Spleen (tissue), 13 donors: ENCODE measurements at places on chromosomes 7 and 10. TPM values are rescaled to one million over a fixed set of nuclear protein-coding genes. Genes with fewer than 3 reads are reported as not detected.

GRCh38 chr7:34354011-34354410 is 304.0 kb upstream of the NPSR1 start:
- DNase-seq, result no peak

The C7orf33 gene
- not detected for total RNA-seq

DNA sequence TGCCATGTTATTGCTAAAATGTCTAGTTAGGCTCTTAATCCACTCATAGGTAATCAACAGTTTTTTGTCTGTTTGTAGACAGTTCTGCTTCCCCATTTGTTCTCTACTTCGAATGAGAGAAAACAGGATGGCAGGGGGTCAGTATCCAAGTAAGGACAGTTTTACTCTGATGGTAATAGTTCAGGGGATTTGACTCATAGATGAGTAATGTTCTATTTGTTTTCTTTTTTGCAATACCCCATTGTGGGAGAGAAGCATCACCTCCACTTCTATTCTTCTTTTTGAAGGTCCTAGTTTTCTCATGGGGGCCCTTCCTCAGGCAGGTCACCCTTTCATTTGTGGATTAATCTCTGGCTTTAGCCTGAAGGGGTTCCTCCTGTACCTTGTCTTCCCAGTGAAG is 13.9 kb downstream of the PCLO start:
- no peak for DNase-seq

DNA sequence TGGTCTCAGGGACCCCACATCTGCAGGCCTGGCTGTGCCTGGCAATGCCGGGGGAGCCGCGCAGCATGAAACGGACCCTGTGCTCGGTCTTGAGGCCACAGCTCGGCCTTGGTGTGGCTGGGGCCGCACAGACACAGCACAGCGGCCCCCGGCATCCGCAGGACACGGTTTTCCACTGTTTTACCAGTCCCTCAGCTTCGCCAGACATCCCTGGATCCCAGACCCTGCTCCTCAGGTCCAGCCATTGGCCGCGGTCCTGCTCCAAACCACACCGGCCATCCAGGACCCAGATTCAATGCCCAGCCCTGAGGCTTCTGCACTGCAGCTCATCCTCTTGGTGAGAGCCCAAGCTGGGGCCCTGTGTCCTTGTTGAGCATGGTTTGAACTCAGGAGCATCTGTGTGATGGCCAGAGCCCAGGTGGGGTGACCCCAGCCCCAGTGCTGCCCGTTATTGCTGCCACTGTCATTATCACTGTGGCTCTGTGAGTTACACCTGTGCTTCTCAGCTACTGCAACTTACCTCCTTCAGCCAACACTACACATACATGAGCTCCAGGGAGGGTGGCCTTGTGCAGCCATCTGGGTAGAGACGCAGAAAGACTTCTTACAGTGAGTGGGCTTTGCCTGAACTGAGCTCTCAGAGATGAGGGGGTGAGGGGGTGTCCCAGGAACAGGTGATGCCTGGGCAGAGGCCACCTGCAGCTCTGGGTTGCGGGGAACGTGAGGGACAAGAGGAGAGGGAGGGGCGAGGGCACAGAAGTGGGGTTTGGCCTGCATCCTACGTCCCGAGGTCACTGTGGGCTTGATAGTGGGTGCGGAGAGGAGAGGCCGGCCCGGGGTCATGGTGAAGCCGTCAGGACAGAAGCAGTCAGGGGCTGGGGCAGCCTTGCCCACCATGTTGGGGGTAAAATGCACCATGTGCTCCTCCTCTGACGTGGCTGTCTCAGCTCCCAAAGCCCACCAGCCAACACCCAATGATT is 567.6 kb downstream of the PTPRN2 start:
- peak; percentile 69 for DNase-seq

GRCh38 chr7:129950191-129950932 is 2.4 kb downstream of the UBE2H start:
- no peak for DNase-seq

DNA sequence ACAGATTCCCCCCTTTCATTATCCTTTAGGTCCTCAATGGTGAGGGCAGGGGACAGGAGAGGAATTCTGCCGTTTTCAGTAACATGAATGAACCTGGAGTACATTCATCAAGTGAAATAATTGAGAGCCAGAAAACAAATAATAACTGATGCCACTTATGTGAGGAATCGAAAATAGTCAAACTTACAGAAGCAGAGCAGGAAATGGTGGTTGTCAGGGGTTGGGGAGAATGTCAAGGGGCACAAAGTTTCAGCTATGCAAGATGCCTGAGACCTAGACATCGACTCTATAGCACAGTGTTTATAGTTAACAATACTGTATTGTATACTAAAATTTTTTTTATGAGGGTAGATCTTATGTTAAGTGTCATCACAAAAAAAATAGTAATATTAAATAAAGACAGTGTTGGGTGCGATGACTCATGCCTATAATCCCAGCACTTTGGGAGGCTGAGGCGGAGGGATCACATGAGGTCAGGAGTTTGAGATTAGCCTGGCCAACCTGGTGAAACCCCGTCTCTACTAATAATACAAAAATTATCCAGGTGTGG is 1219.8 kb downstream of the GATA3 start:
- DNase-seq, result no peak

DNA sequence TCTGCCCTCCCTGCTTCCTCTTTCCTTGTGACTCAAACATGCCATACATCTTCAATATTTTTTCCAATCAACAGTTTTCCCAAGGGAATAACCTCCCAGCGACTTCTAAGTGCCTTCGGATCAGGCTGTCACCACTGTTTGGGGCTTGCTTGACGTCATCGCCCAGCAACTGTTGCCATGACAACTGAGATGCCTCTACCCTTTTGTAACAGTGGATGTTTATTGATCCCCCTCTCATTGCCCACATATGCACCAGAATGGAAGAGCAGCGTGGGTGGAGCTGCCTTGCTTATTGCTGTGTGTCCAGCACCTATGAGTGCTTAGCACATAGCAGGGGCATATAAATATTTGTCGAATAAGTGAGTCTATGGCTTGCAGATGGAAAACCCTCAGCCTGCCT is 14.4 kb downstream of the FFAR4 start:
- DNase-seq, result no peak

The GPRIN2 gene
- not detected for total RNA-seq

- DNase-seq, result no peak
Measured at GRCh38 chr7:136234040-136234439, 256.9 kb upstream of the MTPN start.

DNA sequence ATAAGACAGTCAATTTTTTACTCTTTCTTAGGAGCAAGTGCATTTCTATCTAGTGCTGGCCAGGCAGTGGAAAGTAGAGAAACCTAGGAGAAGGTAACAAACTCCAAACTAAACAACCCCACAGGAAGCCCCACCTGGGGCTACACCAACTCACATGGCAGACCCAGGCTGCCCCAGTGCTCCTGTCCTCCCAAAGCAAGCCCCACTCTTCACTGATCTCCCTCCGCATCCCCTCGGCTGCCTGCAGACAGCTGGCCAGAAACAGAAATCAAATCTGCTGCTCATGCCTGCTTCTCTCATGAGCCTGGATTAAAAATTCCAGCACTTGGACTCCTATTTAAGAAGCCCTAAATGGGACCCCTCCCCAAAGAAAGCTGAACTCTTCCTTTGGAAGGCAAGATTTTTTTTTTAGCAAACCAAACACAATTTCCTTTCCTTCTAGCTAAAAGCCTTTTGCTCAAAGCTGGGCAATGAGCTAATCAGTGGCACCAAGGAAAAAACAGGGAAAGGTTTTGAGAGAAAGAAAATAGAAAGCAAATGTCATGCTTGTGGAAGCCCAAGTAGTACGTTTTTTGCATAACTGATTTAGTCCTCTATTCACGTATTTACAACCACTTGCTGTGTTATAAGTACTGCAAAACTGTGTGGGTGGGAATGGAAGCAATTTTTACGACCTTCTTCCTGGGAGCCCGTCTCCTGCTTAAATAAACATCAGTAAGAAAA is 10.8 kb downstream of the PDE1C start:
- no peak for DNase-seq

The MICU1 gene
- 47.2 TPM for total RNA-seq

DNA sequence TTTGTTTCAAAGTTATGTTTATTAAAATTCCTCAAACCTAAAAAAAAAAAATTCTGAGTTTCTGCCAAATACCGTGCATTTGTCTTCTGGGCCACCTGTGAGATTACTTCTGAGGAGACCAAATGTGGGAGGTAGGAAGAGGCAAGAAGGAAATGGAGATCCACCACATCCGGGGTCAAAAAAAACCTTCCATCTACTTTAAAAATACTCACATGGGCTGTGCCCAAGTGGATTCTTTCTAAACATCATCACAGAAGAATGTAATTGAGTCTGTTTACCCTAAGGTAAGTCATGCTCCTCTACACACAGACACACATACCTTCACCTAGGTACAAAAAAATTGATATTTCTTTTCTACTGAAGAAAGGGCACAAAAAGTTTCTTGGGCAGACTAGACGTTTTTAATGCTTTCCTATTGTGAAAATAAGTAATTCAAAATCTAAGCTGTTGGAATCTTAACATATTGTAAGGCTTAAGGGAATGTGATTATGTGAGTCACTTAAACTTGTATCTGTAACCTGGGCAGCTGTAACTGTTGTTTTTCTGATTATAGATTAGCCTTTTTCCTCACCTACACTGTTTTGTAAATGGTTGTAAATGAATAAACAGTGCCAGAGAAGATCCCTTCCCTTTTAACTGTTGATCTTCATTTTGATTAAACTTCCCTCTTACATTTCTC is 19.1 kb upstream of the SPOCK2 start:
- DNase-seq, result no peak

DNA sequence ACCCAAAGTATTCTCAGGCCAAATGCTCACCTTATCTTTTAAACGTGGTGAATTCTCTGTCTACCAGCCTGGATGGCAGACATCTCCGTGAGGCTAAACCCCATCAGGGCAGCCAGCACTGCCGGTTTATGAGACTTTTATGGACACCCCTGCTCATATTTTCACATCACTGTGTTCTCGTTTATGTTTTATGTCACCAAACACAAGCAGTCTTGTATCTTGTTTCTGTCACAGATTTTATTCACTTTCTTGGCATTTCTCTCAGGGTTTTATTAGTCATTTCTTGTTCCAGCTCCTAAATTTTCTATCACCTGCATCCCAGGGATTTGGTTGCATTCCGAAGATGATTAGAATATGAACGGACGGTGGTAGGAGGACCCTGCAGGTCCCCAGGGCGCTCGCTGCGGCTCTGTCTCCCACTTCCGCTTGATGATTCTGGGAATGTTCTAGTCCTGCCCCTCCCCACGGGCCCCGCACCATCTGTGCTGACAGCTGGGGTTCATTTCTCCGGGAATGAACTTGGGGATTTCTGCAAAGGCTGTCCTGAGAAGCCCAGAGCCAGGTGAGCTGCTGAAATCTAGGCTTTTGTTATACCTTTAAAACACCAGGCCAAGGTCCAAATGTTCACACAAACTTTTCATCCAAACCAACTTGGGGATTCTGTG is 217.6 kb downstream of the GFRA1 start:
- no peak for DNase-seq

GRCh38 chr10:72164617-72165016 is 51.2 kb upstream of the ANAPC16 start:
- DNase-seq, result no peak

DNA sequence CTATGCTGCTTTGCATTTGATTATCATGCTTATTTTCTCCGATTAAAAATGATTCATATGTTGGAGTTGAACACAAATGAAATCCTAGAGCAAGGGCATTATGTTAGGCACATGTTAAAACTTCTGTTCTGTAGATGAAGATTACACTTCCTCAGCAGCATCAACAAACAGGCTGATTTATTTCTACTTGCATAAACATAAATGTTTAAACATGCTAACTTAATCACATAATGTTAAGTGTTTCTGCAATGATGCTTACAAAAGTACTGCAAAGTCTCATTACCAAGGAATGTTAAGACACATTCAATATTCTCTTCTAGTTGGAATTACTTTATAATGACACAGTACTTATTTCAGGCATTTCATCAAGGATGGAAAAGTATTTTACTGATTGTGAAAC is 770.8 kb downstream of the ANKRD7 start:
- no peak for DNase-seq

DNA sequence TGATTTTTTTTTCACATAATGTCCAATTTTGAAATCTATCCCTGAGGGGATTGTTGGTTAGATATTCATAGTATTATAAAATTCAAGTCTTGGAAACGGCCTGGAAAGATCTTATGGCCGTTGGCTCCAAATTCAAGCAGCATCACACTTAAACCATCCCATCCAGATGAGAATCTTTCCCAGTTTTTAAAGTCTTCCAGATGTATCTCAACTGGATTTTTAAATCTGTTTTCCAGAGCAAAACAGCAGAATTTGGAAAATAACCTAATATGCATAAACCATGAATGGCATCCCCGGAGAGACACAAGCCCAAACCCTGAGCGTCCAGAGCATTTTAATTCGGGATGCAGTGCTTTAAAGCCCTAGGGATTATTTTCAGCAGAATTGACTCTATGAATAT is 208.2 kb upstream of the PRKCQ start:
- no peak for DNase-seq

DNA sequence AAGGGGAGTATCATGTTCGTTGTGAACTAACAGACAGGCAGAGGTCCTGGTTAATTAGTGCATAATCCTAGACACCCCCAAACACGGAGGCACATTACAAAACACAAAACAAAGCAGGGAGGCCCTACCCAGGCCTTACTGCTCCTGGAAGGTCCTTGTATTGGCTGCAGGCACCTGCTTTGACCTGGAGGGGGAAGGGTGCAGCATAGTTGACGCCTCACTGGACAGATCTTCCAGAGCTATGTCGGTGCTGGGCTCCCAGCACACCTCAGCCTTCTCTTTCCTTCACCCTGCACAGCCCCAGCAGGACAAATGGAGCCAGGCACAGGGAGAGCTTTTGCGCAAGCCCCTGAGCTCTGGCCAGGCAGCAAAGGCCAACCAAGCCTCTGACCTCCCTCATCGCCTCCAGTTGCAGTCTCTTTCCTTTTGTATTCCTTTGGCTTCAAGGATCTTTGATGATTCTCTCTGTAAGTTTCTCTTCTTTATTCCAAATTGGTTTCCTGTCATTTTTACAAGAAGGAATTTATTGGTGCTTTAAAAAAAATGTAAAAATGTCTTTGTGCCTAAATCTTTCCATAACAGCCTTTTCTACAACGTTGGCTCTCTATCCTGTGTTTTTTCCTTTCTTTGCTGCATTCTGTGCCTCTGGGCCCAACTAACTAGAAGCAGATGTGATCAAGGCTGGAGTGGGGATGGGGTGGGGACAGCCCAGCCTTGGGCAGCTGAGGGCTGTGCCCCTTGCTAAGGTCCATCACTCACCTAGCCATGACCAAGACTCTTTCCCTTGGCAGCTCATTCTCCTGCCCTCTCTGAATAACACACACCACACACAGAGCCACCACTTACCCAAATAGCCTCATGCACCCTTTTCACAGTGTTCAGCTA is 317.1 kb upstream of the NPVF start:
- DNase-seq, result no peak

The MET gene
- total RNA-seq, result 22.3 TPM

The NRCAM gene
- total RNA-seq, result 17.5 TPM

The TMEM270 gene
- total RNA-seq, result not detected

The PRKAR2B gene
- 66.4 TPM for total RNA-seq

- DNase-seq, result no peak
Measured at GRCh38 chr10:33565231-33565630, 230.8 kb upstream of the NRP1 start.

GRCh38 chr7:116911801-116912200 is 41.5 kb upstream of the ST7 start:
- DNase-seq, result no peak

The AKR1C4 gene
- not detected for total RNA-seq

GRCh38 chr10:47111329-47111862 is 188.6 kb upstream of the GDF10 start:
- DNase-seq, result no peak
